Muscle of arm (tissue), 14 donors: ENCODE measurements at places on chromosomes 1 and 21. TPM values are rescaled to one million over a fixed set of nuclear protein-coding genes. Genes with fewer than 3 reads are reported as not detected.

- no peak for DNase-seq
Observed at GRCh38 chr1:19407494-19408096, 77.7 kb downstream of the CAPZB start.

DNA sequence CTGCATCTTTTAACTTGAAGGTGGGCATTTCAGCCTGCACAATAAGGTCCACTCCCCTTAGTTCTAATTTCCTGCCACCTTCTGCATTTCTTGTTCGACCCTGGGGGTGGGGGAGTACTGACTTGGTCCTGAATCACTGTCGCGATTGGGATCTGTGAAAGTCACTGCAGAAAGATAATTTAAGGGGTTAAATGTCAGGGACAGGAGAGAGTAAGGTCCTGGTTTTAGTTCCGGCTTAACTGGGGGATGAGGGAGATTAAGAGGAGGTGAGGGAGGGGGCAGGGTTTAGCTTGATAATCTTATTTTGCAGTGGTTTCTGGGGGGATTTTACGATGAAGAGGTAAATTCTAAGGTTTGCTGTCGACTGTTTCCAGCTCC lies 128.1 kb downstream of the MRPS6 start:
- DNase-seq, result no peak

The RGS13 gene
- polyA plus RNA-seq, result 0.84 TPM

The RHD gene
- not detected for polyA plus RNA-seq

The GJA5 gene
- polyA plus RNA-seq, result 18.3 TPM
